Right atrium auricular region (tissue), 2 donors: ENCODE measurements at places on chromosomes 5 and 9. TPM values are rescaled to one million over a fixed set of nuclear protein-coding genes. Genes with fewer than 3 reads are reported as not detected.

TMED9 gene
- 63.8 TPM for total RNA-seq

SCAI gene
- total RNA-seq, result 5.3 TPM

GPX3 gene
- 2,222 TPM for total RNA-seq

CTSV gene
- total RNA-seq, result not detected

PCA3 gene
- not detected for total RNA-seq

GRCh38 chr5:109388407-109388806 is 21.4 kb downstream of the PJA2 start:
- H3K27ac ChIP-seq, result no peak overlapping the region
- H3K36me3 ChIP-seq, result no peaks in the 10 kb centered on the region
- H3K4me1 ChIP-seq, result no peaks in the 10 kb centered on the region
- H3K4me3 ChIP-seq, result no peak overlapping the region
- DNase-seq, result no peak

GRCh38 chr9:16987026-16987425 is 116.6 kb upstream of the BNC2 start:
- H3K27ac ChIP-seq, result peak overlapping the region; percentile 36
- no peak overlapping the region for H3K4me3 ChIP-seq
- H3K27me3 ChIP-seq, result no peaks in the 10 kb centered on the region
- H3K4me1 ChIP-seq, result no peaks in the 10 kb centered on the region
- DNase-seq, result no peak

DNA sequence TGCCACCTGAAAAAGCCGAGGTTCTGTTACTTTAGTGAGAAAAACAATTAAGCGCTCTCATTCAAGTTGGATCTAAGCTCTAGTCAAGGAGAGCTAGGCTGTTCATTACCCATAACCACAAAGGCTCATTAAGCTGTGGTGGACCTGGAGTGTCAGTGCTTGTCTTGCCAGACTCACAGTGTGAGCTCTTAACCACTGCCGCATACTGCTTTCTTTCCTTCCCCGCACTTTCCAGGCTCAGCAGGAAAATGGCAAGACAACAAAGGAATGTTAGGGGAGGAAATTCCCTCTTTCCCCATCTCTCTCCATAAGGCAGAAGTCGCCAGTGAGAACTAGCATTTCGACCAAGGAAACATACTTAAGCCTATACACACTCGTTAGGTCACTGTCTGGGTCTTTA is 467.3 kb downstream of the ENC1 start:
- no peaks in the 10 kb centered on the region for H3K36me3 ChIP-seq
- H3K4me3 ChIP-seq, result no peak overlapping the region
- no peak for DNase-seq
- H3K27ac ChIP-seq, result no peak overlapping the region

GRCh38 chr5:160506006-160507004 is 84.7 kb downstream of the PTTG1 start:
- H3K27ac ChIP-seq, result no peak overlapping the region
- H3K36me3 ChIP-seq, result no peaks in the 10 kb centered on the region
- peak; percentile 73 for DNase-seq
- H3K4me1 ChIP-seq, result no peaks in the 10 kb centered on the region

GRCh38 chr5:93653716-93654115 is 70.7 kb downstream of the NR2F1 start:
- H3K36me3 ChIP-seq, result no peaks in the 10 kb centered on the region
- no peak for DNase-seq
- H3K4me1 ChIP-seq, result no peaks in the 10 kb centered on the region
- no peak overlapping the region for H3K4me3 ChIP-seq
- no peaks in the 10 kb centered on the region for H3K27me3 ChIP-seq
- H3K27ac ChIP-seq, result no peak overlapping the region

- no peak for DNase-seq
- H3K4me1 ChIP-seq, result peaks cover 7% of the 10 kb centered on the region
- no peak overlapping the region for H3K4me3 ChIP-seq
- H3K36me3 ChIP-seq, result no peaks in the 10 kb centered on the region
- no peaks in the 10 kb centered on the region for H3K27me3 ChIP-seq
Measured at GRCh38 chr9:86122311-86122710, 23.0 kb upstream of the GOLM1 start.

DNA sequence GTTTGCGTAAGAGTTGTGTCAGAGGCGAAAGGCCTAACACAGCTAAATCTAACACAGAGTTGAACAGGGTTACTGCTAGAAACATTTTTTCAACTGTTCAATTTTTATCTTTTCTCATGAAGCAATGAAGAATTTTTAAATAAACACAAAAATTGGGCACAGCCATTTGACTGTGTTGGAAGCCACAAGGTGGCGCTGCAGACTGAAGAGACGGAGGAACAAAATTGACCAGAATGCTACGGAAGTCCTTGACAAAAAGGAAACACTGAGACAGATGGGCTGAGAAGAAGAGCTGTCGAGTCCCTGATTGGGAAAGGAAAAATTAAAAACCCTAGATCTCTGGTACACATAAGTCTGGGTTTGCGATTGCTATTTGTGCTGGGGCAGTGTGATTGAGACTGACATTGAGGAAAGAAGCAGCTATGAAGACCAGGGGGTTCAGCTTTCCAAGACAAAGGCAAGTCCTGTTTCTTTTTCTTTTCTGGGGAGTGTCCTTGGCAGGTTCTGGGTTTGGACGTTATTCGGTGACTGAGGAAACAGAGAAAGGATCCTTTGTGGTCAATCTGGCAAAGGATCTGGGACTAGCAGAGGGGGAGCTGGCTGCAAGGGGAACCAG is at the start of gene PCDHB9:
Gene PCDHB9 (plus strand): TSS at position 265 of the 616 bp plus-strand sequence. CDS start 158 bp downstream, at position 423.
- DNase-seq, result no peak
- H3K4me1 ChIP-seq, result no peaks in the 10 kb centered on the region
- H3K27me3 ChIP-seq, result no peaks in the 10 kb centered on the region
- H3K4me3 ChIP-seq, result no peak within 1 kb of the TSS

GRCh38 chr9:133619791-133620190 is 10.6 kb upstream of the FAM163B start:
- H3K4me1 ChIP-seq, result no peaks in the 10 kb centered on the region
- no peaks in the 10 kb centered on the region for H3K36me3 ChIP-seq
- H3K27ac ChIP-seq, result no peak overlapping the region
- DNase-seq, result no peak

GRCh38 chr5:171445644-171446516 is 26.4 kb downstream of the FGF18 start:
- peak; percentile 77 for DNase-seq
- no peaks in the 10 kb centered on the region for H3K36me3 ChIP-seq
- H3K27me3 ChIP-seq, result no peaks in the 10 kb centered on the region
- no peak overlapping the region for H3K27ac ChIP-seq
- H3K4me3 ChIP-seq, result no peak overlapping the region

- no peaks in the 10 kb centered on the region for H3K36me3 ChIP-seq
- no peaks in the 10 kb centered on the region for H3K4me1 ChIP-seq
- no peak overlapping the region for H3K4me3 ChIP-seq
Measured at GRCh38 chr5:100706776-100707175, 171.6 kb downstream of the FAM174A start.

GRCh38 chr9:116262448-116262847 is 108.9 kb downstream of the PAPPA start:
- H3K4me3 ChIP-seq, result no peak overlapping the region
- H3K4me1 ChIP-seq, result no peaks in the 10 kb centered on the region
- no peaks in the 10 kb centered on the region for H3K36me3 ChIP-seq
- no peaks in the 10 kb centered on the region for H3K27me3 ChIP-seq
- no peak overlapping the region for H3K27ac ChIP-seq
- DNase-seq, result no peak

DNA sequence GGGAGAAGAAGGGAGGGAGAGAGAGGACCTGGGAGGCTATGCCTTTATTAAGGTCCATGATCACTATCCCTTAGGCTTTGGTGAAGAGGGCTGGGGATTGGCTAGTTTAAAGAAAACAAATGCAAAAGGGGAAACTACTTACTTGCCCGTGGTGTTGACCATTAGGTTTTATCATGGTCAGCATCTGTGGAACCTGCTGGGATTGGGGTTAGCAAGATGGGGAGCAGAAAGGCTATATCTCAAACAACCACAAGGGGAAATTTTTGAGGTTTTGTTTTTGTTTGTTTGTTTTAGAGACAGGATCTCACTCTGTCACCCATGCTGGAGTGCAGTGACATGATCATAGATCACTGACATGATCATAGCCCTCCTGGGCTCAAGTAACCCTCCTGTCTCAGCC is 9.0 kb upstream of the RAD23B start:
- H3K36me3 ChIP-seq, result no peaks in the 10 kb centered on the region
- peaks cover 9% of the 10 kb centered on the region for H3K4me1 ChIP-seq
- no peak overlapping the region for H3K4me3 ChIP-seq
